ENCODE measurements at places on chromosomes 2 and 18.

- no peak for DNase-seq
Observed at GRCh38 chr2:143704451-143705106, 575.4 kb downstream of the ARHGAP15 start.

DNA sequence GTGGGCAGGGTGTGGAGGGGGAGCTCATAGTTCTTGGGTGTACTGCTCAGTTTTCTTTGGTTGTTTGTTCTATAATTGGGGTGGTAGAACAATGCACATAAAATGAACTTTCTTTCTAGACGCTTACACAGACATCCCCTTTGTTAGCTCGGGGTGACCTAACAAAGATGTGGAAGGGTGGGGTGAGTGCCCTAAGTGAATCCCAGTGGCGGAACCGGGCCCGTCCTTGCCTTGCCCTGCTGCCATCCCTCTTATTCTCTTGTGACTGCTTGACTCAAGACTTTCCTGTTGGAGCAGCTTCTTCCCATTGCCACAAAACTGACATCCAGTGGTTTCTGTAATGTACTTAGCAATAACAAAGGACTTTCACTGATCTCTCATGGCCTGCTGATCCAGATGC is 268.1 kb downstream of the PTGR3 start:
- DNase-seq = no peak

GRCh38 chr2:70870790-70871189 is 35.2 kb upstream of the CD207 start:
- no peak for DNase-seq

- no peak for DNase-seq
Observed at GRCh38 chr2:213187833-213188532, 36.6 kb upstream of the IKZF2 start.

DNA sequence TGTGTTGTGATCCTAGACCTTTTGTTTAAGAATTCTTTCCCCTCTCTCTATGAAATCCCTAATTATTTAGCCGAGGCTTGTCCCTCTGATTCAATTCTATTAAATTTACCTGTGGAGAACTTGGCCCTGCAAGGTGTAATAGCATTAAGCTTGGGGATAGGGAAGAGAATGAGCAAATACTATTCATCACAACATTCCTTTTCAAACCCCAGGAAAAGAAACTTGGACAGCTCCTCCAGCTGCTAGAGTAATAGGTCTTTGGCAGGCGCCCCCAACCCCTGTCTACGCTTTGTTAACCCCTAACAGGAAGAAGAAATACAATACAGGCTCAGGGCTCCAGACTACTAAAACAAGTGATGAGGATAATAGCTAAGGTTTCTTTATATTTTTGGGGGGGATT is 957.0 kb downstream of the CPS1 start:
- DNase-seq = no peak

DNA sequence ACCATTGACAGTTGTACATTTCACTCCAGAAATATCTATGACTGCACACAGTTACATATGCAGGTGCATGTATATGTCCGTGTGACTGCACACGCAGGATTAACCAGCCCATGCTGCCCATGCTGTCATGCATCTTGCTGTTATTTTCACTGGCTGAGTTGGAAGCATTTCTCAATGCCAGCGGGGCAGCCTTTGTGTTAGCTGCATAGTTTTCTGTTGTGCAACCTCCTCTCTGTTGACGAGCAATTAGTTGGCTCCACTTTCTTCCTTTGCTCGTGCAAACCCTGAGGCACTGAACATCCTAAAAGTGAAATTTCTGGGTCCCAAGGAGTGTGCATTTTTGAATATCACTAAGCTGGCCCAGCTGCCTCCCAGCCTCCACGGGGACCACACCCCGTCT is 133.4 kb upstream of the GLI2 start:
- no peak for DNase-seq

DNA sequence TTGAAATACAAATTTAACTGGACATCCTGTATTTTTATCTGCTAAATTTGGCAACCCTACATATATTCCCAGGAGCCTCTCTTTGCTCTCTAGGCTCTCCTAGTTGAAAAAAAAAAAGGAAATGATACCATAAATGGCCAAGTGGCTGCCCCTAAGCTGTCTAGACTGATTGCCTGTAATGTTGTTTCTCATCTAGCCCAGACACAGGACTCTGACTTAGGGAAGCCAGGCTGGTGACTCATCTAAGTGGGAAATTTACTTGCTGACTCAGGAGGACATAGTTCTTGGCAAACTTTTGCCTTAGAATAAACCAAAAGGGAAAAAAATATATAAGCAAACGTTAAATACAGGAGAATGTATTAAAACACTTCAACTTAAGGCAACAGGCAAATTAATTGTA is 14.6 kb upstream of the ITGAV start:
- DNase-seq = no peak

GRCh38 chr18:62588217-62588616 is 65.4 kb downstream of the ZCCHC2 start:
- DNase-seq = no peak

GRCh38 chr2:112472547-112473263 is 9.3 kb upstream of the TTL start:
- DNase-seq = no peak

DNA sequence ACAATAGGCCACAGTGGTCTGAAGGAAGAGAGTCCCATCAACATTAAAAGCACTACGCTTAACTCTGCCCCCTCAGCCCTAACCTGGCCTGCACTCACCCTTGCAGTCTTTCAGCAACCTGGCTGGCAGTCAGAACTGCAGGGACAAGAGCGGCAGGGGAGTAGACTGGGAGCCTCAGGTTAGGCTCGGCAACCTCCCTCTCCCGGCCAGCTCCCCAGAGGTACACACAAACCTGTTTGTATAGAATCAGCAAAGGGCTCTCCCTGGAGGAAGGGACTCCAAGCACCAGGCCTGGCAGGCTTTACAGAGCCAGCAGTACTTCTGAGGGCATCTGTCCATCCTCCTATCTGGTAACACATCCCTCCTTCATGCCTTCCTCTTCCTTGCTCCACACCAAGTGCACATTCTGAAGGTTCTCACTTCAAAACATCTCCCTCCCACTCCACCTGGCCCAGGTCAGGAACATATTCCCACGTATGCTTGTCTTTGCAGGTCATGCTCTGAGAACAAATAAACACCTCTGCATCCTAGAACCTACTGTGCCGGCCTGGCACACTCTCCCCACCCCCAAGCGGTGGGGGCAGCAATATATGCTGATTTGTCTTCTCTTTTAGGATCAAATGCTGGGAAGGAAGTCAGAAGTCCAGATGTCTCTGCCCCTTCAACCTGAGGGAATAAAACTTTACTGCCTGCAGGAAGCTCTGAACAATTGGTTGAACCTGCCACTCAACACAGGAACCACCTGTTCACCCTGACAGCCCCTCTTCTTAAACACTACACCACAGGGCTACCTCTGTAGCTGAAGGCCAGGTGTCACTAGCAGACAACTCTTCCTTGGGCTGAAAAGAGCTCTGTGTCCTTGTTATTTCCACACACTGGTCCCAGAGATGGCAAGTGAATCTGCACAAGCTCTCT is 12.6 kb upstream of the SFXN5 start:
- no peak for DNase-seq

DNA sequence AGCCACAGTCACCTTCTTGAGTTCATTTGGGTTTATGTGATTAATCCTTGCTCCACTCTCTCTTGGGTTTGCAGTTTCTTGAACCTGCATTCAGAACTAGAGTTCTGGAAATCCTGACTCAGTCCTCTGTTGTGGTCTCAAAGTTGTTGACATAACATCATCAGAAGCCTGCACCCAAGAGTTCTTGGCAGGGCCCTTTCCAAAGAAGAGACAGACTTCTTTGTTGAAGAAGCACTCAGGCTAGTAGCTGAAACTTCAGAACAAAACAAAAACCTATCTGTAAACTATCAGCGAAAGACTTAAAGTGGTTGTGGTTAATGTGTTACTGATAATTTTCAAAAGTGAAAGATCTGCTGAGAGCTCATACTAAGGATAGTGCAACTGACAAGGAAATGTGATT is 120.8 kb downstream of the FAM168B start:
- no peak for DNase-seq

GRCh38 chr2:95043300-95044093 is 18.0 kb downstream of the MAL start:
- no peak for DNase-seq

- no peak for DNase-seq
Observed at GRCh38 chr18:45332871-45333270, 282.4 kb upstream of the SLC14A2 start.

DNA sequence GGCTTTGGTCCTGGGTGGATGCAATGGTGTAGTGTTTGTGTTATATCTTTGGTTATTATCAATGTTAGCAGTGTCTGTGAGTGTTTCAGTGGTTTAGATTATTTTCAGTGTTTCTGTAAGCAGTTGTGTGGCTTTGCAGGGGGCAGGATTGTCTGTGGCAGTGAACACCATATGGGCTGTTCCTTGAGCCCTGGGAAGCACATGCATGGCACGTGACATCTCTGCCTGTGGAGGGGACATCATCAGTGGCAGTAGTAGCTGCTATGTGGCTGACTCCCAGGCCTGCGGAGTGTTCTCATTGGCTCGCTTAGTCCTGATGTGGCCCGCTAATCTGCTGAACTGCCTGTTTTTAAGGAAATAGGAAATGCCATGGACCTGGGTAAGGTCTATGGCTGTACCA is 327.5 kb downstream of the GULP1 start:
- DNase-seq = no peak

DNA sequence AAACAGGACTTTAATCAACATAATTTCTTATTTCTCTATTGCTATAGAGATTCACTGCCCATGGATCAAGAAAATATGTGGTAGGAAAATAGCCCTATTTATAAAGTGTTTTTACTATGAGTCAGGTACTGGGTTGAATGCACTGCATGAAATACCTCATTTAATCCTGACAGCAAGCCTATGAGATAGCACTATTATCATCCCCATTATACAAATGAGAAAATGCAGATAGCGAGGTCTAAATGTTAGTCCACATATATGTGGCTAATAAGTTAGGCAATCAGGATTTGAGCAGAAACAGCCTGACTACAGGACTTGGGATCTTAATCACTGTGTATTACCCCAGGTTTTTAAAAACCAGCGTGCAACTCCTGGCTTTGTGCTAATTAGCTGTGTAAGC is 8.5 kb upstream of the LYPD1 start:
- DNase-seq = no peak

- DNase-seq = no peak
Observed at GRCh38 chr2:235567842-235568241, 74.0 kb downstream of the AGAP1 start.

- no peak for DNase-seq
Observed at GRCh38 chr18:49752095-49752457, 61.3 kb downstream of the ACAA2 start.

GRCh38 chr2:228545748-228546145 is 364.3 kb upstream of the SPHKAP start:
- no peak for DNase-seq

- no peak for DNase-seq
Observed at GRCh38 chr18:52963481-52963880, 623.5 kb downstream of the DCC start.

- no peak for DNase-seq
Observed at GRCh38 chr2:226077031-226077430, 677.5 kb downstream of the NYAP2 start.

GRCh38 chr2:184683911-184684310 is 85.6 kb downstream of the ZNF804A start:
- DNase-seq = no peak

DNA sequence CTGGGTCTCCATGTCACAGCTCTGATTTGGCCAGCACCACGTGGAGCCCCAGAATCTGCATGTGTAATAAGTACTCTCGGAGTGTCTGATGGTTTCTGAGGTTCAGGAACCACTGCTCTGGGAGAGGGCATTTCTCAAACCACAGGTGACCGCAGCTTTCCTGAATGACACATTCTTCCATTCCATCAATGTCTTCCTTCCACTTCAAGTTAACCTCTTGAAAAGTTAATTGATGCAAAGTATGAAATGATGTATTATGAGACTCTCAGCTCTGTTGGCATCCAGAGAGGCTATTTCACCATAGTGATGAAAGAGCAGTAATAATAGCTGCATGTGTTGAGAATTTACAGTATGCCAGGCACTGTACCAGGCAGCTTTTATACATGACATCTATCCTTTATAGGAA is 61.3 kb upstream of the CRIM1 start:
- no peak for DNase-seq

DNA sequence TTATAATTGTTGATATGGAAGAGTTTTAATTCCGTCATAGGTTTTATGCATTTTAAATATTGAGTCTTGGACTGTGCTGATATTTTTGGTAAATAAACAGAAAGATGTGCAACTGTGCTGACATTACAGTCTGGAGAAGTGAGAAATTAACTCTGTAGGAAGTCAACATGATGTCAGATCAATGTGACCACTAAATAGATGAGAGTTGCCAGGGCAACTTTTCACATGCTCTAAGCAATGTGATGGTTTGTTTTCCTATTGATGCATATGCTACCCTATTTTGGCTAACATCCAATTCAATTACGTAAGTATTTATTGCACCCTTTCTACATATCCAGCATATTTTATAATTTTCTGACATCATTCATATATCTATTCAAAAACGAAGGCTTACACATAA is 1109.3 kb downstream of the TSN start:
- no peak for DNase-seq

GRCh38 chr2:33810046-33810835 is 211.1 kb upstream of the FAM98A start:
- no peak for DNase-seq

- DNase-seq = no peak
Observed at GRCh38 chr2:160221391-160222276, 21.6 kb upstream of the ITGB6 start.

- DNase-seq = no peak
Observed at GRCh38 chr2:120686511-120687168, 49.0 kb upstream of the GLI2 start.

DNA sequence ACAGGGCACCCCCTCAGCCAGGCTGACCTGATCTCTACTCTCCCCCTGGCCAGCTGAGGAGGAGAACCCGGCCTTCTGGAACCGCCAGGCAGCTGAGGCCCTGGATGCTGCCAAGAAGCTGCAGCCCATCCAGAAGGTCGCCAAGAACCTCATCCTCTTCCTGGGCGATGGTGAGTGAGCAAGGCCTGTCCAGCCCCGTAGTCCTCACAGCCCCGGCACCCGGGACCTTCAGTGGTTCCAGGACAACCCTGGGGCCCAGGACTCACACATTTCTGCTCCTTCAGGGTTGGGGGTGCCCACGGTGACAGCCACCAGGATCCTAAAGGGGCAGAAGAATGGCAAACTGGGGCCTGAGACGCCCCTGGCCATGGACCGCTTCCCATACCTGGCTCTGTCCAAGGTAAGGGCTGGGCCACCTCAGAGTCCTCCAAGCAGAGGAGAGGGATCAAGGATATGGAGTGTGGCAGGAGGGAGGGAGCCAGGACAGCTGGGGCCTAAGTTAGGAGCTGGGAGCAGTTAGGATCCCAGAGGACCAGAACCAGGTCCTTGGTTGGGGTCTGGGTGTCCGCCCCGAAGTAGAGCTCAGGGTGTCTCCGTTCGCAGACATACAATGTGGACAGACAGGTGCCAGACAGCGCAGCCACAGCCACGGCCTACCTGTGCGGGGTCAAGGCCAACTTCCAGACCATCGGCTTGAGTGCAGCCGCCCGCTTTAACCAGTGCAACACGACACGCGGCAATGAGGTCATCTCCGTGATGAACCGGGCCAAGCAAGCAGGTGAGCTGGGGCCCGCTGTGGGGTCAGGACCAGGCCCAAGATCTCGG is 555 bp downstream of the ALPI start:
- DNase-seq = no peak

- no peak for DNase-seq
Observed at GRCh38 chr2:56473524-56473923, 289.7 kb downstream of the CCDC85A start.

GRCh38 chr18:29644276-29644675 is 1398.3 kb downstream of the DSC3 start:
- DNase-seq = no peak
